ENCODE measurements at places on chromosomes 2 and 18.

DNA sequence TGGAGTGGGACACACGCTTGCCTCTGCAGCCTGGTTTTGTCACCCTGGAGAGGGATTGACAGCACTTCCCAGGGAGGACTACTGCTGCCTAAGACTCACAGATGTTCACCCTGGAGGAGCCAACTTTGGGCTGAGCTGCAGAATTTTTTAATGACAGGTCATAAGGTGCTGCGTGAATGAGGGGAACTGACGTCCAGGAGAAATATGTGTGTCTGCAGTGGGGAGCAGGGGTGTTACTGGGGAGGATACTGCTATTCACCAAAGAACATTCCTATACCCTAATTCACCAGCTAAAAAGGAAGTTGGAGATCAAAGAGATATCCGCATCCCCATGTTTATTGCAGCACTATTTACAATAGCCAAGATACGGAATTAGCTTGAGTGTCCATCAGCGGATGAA, 144.4 kb downstream of the MGAT5 start:
- DNase-seq = no peak

- DNase-seq = no peak
Measured at GRCh38 chr18:25005541-25006403, 346.2 kb downstream of the ZNF521 start.

GRCh38 chr2:64646007-64646880, 7.5 kb downstream of the SERTAD2 start:
- peak; percentile 78 for DNase-seq

- DNase-seq = no peak
Measured at GRCh38 chr2:38948995-38949394, 59.3 kb downstream of the ARHGEF33 start.

GRCh38 chr2:109345091-109345490, 216.1 kb downstream of the SH3RF3 start:
- DNase-seq = no peak

DNA sequence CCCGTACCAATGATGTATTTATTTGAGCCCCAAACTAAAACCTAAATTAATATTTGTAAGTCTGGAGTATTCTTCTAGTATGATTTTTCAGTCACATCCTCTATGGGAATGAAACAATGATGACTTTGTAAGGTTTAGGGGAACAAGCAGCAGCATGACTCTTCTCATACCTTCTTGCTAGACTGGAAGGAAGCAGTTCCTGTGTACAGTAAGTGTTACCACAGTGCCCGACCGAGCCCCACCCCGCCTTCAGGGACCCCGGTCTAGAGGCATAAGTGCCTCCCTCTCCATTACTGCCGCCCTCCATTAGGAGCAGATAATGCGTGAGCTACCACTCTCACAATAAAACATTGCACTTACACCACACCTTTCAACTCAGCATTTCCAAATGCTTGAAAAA, 599.3 kb downstream of the ARHGAP15 start:
- DNase-seq = no peak

DNA sequence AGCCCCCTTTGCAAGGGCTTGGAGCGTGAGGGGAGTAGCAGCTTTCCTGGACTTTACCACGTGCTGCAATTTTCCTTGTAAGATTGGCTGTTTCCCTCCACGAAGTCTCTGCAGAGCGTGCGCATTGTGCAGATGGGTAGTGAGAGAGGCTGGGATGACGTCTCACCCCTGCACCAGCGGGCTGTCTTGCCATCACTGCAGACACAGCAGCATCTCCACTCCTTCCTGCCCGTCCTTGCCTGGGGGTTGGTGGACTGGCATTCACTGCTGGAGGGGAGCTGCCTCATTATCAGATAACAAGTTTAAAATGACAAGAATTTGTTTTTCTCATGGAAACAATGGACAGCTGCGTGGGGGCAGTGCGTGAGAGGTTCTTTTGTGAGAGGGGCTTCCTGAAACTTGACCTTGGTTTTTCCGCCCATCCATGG, 45.3 kb upstream of the HS6ST1 start:
- no peak for DNase-seq

DNA sequence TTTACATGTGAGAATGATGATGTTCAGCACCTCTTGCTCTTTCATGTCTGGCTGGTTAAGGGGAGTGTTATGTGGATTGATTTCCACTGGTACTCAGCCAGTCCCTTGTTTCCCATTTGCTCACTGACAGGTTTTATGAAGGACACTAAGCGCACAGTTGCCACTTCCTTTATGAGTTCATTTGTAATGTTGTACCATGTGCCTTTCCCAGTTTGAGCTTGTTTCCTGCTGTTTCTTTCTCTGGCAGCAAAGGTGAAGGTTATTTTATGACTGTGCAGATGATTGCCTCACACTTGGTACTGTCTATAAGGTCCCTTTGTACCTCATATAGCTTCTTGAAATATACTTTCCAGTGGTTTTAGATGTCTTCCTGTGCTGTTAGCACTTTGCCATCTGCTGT, 1700.5 kb upstream of the TMEFF2 start:
- DNase-seq = no peak

DNA sequence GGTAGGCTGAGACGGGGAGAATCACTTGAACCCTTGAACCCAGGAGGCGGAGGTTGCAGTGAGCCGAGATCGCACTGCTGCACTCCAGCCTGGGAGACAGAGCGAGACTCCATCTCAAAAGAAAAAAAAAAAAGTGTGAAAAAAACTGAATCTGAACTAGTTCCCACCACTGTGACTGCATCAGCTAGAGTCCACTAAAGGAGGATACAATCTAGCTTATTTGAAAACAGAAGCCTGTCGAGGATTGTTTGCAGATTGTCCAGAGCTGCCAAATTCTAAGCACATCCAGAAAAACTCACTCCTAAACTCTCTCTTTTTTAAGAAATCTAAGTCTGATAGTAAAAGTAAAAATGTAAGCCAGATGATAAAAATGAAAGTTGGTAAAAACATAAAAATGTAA, 10.6 kb downstream of the GFPT1 start:
- DNase-seq = no peak

DNA sequence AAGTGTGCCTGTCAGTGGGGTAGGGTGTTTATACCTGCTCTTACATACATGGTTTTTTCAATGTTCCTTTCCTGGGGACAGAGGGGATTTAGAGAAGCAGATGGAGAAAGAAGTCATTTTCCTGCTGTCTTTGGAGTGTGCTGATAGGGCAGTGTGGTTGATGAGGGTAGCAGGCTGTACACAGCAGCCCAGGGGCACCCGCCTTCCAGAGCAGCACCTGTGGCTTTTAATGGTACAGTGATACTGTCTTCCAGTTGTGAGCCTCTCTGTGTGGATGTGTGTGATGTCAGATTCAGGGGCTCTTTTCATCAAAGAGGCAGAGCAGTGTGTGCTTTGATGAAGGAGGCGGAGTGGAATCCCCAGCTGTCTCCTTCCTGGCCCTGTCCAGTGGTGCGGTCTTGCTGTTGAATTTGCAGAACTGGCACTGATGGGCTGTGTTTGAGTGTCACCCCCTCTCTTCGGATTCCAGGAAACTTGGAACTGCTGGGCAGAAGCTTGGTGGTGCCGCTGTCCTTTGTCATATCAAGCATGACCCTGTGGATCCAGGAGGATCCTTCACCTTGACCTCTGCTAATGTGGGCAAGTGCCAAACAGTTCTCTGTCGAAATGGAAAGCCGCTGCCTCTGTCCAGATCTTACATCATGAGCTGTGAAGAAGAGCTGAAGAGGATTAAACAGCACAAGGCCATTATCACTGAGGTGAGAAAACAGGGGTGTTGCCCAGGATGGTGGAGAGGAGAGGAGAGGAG, 259.8 kb downstream of the PHLPP1 start:
- no peak for DNase-seq

GRCh38 chr2:133486771-133487191, 81.5 kb downstream of the NCKAP5 start:
- DNase-seq = no peak

DNA sequence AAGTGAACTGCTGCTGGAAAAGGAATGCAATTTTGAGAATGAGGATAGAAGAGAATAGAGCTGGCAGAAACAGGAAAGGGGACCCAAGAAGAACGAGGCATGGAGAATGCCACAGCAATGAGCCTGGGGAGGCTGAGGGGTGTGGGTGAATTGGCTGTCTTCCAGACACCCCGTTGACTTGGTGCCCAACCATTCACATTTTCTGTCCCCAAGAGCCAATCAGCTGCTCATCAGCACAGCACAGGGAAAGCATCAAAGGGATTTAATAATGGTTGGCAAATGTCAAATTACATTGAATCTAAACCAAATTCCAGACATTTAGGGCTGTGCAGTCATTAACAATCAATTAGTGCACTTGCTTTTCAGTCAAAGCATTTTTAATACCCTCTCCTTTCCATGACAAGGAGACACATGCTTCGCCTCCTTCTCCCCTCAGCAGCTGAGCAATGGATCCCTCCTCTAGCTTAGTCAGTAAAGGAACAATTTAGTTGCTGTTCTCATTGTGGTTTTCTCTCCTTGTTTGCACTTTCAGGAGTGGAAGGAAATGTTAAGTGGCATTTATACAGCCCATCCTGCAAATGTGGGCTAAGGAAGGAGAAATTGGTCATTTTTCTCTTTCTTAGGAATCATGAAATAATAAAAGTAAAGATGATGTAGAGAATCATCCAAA, 98.8 kb downstream of the KLF7 start:
- DNase-seq = no peak

- no peak for DNase-seq
Measured at GRCh38 chr2:231672617-231673347, 35.5 kb upstream of the PTMA start.

GRCh38 chr2:75710220-75710576, 517 bp downstream of the GCFC2 start:
- DNase-seq = no peak

- DNase-seq = no peak
Measured at GRCh38 chr18:52002600-52002999, 337.4 kb upstream of the DCC start.

- no peak for DNase-seq
Measured at GRCh38 chr2:199861132-199861774, 10.3 kb upstream of the FTCDNL1 start.

GRCh38 chr2:33478968-33479731, 2.7 kb downstream of the RASGRP3 start:
- DNase-seq = no peak

GRCh38 chr2:37737507-37737906, 66.1 kb upstream of the CDC42EP3 start:
- DNase-seq = no peak

DNA sequence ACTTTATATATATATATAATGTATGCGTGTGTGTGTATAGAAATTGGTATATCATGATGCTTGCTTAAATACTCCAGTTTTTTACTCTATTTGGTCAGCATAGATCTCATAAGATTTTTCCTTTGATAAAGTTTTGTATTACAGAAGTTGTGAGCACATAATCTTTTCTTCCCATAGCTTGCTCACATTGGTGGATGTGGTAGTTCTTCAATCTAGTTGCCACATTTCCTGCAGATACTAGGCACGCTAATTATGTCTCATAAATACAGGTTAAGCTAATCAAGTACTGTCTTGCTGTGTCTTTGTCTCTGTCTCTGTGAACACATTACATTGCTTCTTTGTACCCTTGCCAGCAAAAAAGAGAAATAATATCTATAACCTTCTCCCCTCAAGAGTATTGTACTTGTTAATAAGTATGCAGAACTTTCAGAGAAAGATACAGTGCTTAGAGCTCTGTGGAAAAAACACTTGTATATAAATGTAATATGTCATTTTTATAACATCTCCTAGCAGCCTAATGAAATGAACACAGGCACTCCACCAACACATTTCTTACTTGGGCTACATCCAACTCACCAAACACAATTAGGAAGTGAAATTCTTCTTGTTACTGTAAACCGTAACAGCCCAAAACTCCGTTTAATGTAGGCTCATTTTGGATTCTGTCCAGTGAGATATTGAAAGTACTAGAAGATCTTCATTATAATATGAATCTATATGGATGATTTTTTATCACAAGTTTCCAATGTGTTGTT, 306.7 kb upstream of the SLC8A1 start:
- DNase-seq = no peak

- DNase-seq = peak; percentile 25
Measured at GRCh38 chr2:28956415-28956826, 24.7 kb upstream of the TOGARAM2 start.

- no peak for DNase-seq
Measured at GRCh38 chr2:173545364-173545763, 190.7 kb downstream of the CDCA7 start.

DNA sequence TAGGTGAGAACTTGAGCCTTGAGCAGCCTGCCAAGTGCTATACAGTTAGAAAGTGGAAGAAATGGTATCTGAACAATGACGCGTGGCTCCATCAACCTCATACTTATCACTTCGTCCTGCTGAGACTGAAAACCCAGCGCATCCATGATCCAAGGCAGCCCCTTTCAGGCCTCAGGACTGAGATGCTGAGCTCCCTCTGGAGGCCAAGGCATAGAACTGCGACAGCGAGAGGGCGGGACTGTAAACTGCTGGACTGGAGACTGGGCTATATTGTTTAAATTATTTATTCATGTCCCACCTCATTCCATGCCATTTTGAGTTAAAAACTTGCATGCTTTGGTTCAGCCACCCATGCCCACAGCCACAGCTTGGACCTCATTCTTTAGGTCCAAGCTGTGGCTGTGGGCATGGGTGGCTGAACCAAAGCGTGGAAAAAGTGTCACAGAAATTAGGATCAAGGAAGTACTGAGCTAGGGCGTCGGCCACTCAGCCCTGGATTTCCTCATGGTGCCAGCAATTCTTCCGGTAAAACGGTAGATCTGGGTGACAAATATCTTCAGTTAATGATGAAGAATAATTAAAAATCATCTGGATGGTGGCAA, 195.5 kb downstream of the L3MBTL4 start:
- DNase-seq = no peak

DNA sequence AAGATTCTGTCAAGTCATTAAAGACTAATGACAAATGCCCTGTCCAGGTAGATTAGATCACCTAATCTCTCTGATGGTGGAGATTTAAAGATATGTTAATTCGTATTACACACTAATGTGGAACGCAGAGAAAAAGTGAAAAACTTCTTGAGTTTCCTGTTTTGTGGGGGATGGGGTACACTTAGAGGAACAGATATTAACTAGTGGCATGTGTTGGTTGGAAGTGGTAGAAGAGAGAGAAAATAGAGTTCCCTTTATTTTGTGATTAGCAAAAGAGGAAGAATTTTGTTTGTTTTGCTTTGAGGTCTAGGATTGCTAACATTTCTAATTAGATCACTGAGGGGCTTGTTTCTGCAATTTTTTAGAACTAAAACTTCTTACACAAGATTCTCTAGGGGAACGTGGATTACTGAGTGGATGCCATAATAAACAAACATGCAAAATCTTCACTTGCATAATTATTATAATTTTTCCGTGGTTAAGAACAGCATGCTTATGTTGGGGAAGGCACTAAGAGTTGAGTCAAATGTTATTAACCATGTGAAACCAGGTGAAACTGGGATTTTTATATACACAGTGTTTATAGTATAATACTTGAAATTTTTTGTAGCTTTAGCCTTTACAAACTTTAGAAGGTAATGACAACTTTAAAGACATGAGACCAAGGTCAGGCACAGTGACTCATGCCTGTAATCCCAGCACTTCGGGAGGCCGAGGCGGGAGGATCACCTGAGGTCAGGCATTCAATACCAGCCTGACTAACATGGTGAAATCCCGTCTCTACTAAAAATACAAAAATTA, 97.4 kb upstream of the STK17B start:
- peak; percentile 29 for DNase-seq

- no peak for DNase-seq
Measured at GRCh38 chr2:221106241-221106640, 465.9 kb downstream of the EPHA4 start.
